Naive thymus-derived CD8-positive, alpha-beta T cell (primary cell): ENCODE measurements at places on chromosomes 5 and 9. TPM values are rescaled to one million over a fixed set of nuclear protein-coding genes. Genes with fewer than 3 reads are reported as not detected.
A peak's percentile ranks its signal among the peaks of the same experiment; 100 is the strongest.

The PCDHGA12 gene
- total RNA-seq: not detected

The PRSS3 gene
- 0.52 TPM for total RNA-seq

- H3K4me1 ChIP-seq: peaks cover 87% of the 10 kb centered on the region
- H3K36me3 ChIP-seq: no peaks in the 10 kb centered on the region
- DNase-seq: no peak
- peak overlapping the region; percentile 81 for H3K27ac ChIP-seq
Measured at GRCh38 chr5:172162323-172162986, 25.6 kb downstream of the STK10 start.

DNA sequence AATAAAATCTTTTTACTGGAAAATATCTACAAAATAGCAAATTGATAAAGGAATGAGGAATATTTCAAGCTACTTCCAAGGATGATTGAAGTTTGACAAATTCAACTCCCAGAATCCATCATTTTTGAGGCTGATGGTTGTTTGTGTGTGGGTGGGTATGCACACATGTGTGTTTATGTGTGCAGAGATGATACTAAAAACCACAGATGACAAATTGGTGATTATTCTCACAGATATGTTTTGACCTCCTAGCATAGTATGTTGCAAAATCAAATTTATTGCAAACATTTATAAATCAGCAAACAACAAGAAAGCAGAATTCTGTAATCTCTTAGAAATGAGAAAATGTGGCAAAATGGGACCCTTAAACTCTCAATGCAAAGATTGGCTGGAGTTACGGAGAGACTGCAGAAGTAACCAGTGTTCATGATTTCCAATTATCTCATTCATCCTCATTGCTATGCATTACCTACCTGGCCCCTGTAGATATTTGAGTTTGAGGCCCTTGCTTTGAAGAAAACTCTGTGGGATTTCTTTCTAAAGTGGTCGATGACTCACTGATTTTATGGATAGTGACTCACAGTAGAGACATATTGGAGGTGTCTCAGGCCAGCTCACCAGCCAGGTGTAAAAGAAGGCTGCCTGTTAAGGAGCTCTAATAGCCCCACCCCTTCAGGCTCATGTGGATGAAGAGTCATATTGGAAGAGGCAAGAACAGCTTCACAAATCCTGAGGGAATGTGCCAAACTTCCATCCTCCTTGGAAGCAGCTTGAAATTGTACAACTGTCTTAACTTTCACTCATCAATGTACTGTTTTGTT lies 44.6 kb upstream of the TMC1 start:
- no peaks in the 10 kb centered on the region for H3K36me3 ChIP-seq
- peak; percentile 25 for DNase-seq
- peaks cover 23% of the 10 kb centered on the region for H3K4me1 ChIP-seq
- no peak overlapping the region for H3K27ac ChIP-seq

DNA sequence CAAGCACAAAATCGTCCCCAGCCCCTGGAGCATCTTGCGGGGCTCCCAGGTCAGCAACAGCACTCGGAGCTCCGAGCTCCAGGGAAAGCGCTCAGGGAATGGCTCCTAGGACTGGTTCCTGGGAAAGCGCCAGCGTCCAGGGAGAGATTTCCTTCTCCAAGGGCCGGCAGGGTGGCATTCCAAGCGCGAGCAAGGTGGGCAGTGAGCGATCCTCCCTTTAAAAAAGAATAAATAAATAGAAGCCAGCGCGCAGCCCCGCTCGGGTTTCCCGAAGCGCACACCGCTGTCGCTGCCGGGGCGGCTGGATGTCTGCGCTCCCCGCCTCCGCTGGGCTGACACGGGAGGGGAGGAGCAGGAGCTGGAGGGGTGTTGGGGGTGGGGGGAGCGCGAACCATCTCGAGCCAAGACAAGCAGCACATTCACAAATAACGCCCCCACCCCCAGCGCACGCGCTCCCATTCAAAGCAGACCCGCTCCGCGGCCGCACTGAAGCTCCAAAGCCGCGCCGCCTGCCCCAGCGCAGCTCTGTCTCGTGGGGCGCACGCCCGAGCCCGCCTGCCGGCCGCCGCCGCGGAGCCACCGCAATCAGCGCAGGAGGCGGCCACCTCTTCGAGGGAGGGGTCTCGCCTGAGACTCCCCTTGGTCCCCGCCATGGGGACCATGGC lies 327.4 kb downstream of the SH3GL2 start:
- H3K36me3 ChIP-seq: no peaks in the 10 kb centered on the region
- no peak for DNase-seq
- peaks cover 1% of the 10 kb centered on the region for H3K4me1 ChIP-seq
- no peak overlapping the region for H3K27ac ChIP-seq
- H3K27me3 ChIP-seq: peaks cover 30% of the 10 kb centered on the region
- no peak overlapping the region for H3K4me3 ChIP-seq

DNA sequence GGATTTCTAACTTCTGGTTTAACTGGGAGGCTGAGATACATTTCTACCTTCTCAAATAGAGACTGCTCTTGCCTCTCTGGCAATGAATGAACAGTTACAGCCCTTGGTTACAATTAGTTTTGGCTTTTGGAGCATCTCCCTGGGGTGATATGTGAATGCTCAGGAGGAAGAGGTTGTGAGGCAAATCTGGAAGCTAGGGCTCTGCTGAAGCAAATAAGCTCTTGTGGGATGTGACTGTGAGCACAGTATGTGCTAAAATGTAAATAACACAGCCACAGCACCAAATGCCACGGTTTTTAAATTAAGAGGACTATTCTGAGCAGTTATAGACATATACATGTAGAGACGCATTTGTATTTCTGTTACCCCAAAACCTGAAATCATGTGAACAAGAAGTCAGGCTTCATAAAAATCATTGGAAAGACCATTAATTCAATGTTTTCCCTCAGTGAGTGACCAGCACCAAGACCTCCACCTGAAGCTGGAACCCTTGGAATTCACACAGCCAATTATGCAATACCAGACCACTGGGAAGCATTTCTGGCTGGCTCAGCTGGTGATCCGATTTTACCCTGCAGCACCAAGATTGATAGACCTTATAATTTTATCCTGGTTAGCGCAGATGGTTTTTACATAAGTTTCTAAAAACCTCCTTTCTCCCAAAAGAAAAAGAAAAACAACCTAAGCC lies 3.0 kb upstream of the SLC44A1 start:
- H3K27me3 ChIP-seq: peaks cover 12% of the 10 kb centered on the region
- peaks cover 30% of the 10 kb centered on the region for H3K4me1 ChIP-seq
- H3K4me3 ChIP-seq: no peak overlapping the region
- no peak for DNase-seq
- H3K27ac ChIP-seq: no peak overlapping the region
- no peaks in the 10 kb centered on the region for H3K36me3 ChIP-seq

DNA sequence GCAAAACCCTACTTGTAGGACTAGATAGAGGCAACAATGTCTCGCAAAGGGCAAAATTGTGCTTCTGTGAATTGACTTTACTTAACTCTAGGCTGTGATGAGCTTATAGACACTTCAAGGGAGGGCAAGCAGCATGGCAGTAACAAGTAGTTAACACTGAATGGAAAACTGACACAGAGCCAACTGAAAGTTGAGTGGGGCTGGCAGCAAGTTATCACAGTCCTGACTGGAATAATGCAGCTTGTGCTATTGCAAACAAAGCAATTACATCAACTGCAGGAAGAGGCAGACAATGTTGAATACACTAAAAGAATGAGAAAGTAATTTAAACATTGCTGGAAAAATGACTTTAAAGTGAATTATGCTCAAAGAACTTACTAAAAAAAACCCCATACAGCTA lies 62.2 kb downstream of the RNF38 start:
- H3K36me3 ChIP-seq: peaks cover 14% of the 10 kb centered on the region
- no peak overlapping the region for H3K4me3 ChIP-seq
- H3K27me3 ChIP-seq: no peaks in the 10 kb centered on the region
- H3K4me1 ChIP-seq: no peaks in the 10 kb centered on the region
- H3K27ac ChIP-seq: peak overlapping the region; percentile 29
- DNase-seq: no peak

GRCh38 chr9:12680341-12680740 lies 12.8 kb upstream of the TYRP1 start:
- no peak overlapping the region for H3K27ac ChIP-seq
- no peak for DNase-seq
- H3K4me3 ChIP-seq: no peak overlapping the region
- H3K4me1 ChIP-seq: no peaks in the 10 kb centered on the region

GRCh38 chr9:33341182-33341581 lies 50.9 kb downstream of the NFX1 start:
- DNase-seq: no peak
- H3K4me1 ChIP-seq: peaks cover 10% of the 10 kb centered on the region
- H3K27ac ChIP-seq: no peak overlapping the region
- H3K36me3 ChIP-seq: peaks cover 38% of the 10 kb centered on the region

GRCh38 chr5:50887889-50888633 lies 221.6 kb downstream of the PARP8 start:
- H3K36me3 ChIP-seq: no peaks in the 10 kb centered on the region
- H3K27ac ChIP-seq: no peak overlapping the region
- peaks cover 2% of the 10 kb centered on the region for H3K27me3 ChIP-seq
- no peak overlapping the region for H3K4me3 ChIP-seq
- no peaks in the 10 kb centered on the region for H3K4me1 ChIP-seq

DNA sequence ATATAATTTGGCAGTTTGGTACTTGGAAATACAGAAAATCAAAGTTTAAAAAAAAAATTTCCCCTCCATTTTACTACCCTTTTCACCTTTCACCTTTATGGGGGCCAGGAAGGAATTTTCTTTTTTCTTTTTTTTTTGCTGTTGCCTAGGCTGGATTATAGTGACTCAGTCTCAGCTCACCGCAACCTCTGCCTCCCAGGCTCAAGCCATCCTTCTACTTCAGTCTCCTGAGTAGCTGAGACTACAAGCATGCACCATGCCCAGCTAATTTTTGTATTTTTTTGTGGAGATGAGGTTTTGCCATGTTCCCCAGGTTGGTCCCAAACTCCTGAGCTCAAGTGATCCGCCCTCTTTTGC lies 9.1 kb downstream of the CHMP5 start:
- peaks cover 90% of the 10 kb centered on the region for H3K36me3 ChIP-seq
- H3K4me3 ChIP-seq: no peak overlapping the region
- H3K27ac ChIP-seq: no peak overlapping the region
- no peak for DNase-seq

DNA sequence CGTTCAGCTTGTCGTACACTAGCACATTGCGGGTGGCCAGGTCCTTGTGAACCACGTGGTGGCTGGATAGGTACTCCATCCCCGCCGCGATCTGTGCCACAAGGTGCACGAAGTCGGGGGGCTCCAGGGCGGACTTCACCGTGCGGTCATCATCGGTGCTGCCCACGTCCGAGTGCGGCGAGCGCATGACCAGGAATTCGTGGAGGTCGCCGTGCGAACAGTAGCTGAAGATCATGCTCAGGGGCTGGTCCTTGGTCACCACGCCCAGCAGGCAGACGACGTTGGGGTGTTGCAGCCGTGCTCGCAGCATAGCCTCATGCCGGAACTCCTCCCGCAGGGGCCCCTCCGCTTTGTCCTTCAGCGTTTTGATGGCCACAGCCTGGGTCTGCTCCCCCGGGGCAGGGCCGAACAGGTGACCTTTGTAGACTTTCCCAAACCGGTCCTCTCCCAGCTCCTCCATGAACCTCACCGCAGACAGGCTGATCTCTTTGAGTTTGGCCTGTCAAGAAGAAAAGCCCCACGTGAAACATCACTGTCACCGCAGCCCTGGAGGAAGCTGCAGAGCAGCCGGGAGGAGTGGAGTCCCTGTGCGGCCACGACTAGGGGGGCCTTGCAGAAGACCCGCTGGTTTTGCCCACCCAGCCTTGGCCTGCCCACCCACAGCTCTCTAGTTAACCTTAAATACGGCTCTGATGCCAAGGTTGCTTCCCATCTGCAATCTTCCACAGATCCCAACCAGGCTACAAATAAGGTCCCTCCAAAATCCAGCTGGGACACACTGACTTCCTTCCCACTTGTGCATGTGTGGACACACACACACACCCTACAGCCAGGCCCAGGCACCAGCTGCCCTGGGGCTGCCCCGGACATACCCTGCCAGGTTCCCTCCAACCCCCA lies 225.2 kb downstream of the ROR2 start:
- DNase-seq: no peak
- H3K27me3 ChIP-seq: peaks cover 5% of the 10 kb centered on the region
- no peak overlapping the region for H3K4me3 ChIP-seq
